ENCODE measurements at places on chromosomes 12 and 14.

- DNase-seq = no peak
Measured at GRCh38 chr14:96602186-96602585, 100.0 kb downstream of the PAPOLA start.

- peak; percentile 5 for DNase-seq
Measured at GRCh38 chr12:90909069-90909770, 45.8 kb downstream of the CCER1 start.

GRCh38 chr14:58082491-58083098 lies 69.4 kb downstream of the ARMH4 start:
- peak; percentile 31 for DNase-seq

DNA sequence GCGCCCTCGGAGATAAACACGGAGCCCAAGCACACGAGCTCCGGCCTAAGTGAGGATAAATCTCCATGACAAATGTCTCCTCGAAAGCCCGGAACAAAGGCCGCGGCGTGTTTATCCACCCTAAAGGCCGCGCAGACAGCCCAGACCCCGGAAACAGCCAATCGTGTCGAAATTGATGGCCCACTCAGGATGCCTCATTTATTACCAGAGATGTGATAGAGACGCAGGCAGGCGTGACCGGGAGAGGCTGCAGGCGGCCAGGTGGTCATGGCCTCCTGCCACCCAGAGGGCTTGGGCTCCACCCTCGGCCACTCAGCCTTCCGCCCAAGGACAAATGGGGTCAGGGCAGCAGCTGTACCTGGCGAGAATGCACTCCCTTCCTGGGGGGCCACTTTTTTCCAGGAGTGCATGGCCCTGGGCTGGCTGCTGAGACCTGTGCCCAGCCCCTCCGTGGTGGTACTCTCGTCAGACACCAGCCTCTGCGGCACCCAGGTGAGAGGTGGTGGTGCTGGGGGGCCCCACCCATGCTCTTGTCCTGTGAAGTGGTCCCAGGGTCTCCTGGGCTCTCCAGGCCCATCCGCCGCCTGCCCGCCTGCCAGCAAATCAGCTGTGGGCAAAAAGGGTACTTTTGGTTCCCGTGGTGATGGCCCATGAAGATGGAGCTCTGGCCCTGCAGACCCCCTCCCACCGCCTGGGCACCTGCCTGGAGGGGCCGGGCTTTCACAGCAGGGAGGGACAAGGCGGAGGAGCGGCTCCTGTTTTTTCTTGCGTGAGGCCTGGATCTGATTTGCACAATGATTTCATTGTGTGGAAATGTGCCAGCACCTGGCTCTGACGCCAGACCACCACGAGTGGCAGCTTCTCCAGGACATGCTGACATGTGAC lies 211.5 kb upstream of the C14orf180 start:
- DNase-seq = no peak

GRCh38 chr14:54309615-54310014 lies 87.2 kb upstream of the CDKN3 start:
- DNase-seq = no peak

DNA sequence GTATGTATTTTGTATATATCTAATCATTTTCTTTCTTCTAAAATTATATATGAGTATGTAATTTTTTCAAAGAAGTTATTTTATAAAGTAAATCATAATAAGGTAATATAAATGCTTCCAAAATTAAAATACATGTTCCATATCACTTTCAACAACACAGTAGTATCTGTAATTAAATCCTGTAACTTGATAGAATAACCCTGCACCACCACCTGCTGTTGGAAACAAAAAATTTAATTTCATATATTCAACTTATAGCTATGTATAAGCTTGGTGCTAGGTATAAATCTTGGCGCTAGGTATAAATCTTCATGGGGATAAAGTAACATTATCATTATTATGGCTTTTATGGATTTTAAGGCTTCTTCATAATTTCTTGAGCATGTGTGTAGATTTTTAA lies 149.7 kb upstream of the DCN start:
- DNase-seq = no peak

DNA sequence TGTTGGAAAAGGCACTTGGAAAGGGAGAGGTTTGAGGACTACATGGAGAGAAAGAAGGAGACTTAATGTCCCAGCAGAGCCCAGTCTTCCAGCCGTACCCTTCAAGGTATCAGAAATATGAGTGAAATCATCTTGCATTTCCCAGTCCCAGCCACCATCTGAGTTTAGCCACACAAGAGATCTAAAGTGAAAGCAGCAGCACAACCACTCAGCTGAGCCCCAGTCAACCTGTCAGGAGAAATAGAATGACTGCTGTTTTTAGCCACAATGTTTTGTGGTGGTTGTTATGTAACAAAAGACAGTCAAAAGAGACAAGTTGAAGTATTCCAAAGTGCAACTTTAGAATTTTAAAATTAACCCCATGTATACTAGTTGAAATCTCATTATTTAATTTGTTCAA lies 28.0 kb downstream of the DERA start:
- no peak for DNase-seq

DNA sequence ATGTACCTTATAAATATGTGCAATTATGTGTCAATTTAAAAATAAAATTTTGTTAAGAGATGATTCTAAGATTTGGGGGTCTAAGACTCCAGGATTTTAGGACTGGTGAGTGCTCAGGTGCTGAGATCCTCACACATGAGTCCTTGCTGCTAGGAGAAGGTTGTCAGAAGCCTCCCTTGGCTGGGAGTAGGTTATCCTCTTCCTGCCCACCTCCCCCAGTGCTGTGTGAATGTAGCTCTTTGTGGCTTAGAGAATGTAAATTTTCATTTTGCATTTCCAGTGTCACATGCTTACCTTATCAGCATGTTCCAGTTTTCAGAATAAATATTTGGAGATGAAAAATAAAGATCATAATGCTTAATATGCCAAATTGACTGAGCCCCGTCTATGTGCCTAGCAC lies 114.2 kb upstream of the MDM1 start:
- no peak for DNase-seq

DNA sequence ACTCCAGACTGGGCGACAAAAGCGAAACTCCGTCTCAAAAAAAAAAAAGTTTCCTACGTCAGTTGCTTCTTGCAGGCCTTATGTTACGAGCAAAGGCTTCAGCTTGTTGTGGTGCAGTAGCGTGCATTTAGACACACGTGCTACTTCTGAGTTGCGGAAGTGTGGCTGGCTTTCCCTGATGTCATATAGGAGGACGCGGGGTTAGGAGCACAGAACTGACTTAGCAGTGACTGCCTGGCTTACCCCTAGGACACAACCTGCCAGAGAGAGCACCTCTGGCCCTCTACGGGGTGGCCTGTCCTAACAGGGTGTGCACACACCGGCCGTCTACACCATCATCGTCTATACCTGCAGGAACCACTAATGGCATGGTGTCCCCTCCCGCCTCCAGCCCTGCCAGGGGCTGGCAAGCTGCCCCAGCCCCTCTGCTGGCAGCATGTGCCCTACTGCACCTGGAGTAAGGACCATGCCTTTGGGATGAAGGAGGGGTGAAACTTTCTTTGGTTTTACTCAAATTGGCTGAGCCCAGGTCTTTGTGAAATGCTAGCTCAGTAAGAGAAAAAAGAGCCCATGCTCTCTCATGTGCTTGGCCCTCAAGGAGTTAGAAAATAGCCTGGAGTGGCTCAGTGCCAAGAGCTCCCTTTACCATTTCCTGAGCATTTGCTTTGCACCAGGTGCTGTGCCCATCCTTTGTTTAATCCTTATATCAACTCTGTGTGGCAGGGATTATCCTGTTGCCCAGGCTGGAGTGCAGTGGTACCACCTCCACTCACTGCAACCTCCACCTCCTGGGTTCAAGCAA lies 1.7 kb upstream of the GPR68 start:
- peak; percentile 63 for DNase-seq

DNA sequence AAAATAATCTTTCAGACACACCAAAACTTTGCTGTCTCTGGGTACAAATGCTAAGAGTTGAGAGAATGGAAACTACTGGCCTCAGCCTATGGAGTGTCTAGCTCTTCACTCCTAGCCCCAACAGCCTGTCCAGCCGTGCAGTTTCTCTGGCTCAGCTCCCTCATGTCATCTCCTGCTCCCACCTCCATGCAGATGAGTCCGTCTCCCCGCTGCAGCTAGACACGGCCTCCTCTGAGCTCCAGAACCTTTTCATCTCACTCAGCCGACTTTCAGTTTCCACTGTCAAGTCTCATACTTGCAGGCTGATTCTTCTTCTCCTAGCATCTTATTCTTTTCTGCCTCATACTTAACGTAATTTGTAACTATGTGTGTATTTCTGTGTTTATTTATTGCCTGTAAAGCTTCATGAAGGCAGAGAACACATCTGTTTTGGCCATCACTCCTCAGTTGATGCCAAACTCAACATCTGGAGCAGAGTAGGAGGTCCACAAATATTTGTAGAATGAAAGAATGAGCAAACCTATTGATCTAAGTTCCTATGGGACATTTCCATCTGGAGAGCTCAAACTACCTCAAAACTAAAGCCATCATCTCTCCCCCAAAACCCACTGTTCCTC lies 139.8 kb upstream of the PWP1 start:
- no peak for DNase-seq

DNA sequence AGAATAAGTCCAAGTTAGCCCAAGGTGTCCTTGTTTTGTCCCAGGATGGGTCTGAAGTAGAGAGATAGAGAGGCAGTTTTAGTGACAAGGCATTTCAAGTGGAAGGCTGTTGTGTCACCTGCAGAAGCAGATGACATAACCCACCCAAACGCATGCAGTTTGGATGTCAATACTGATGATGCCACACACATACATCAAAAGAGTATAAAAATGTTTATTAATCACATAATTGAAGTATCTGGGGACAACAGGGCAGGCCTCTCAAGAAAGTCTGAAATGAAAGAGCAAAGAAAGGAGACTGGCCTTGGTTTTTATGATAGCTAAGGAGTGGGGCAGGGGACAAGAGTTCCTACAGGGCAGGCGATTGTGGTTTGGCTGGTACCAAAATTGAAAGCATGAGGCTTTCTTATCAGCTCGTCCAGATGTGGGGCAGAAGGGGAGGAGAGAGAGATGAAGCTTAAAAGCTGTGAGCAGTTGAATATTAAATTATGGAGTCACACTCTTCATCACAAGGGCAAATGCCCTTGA lies 78.4 kb upstream of the TSPAN8 start:
- no peak for DNase-seq

DNA sequence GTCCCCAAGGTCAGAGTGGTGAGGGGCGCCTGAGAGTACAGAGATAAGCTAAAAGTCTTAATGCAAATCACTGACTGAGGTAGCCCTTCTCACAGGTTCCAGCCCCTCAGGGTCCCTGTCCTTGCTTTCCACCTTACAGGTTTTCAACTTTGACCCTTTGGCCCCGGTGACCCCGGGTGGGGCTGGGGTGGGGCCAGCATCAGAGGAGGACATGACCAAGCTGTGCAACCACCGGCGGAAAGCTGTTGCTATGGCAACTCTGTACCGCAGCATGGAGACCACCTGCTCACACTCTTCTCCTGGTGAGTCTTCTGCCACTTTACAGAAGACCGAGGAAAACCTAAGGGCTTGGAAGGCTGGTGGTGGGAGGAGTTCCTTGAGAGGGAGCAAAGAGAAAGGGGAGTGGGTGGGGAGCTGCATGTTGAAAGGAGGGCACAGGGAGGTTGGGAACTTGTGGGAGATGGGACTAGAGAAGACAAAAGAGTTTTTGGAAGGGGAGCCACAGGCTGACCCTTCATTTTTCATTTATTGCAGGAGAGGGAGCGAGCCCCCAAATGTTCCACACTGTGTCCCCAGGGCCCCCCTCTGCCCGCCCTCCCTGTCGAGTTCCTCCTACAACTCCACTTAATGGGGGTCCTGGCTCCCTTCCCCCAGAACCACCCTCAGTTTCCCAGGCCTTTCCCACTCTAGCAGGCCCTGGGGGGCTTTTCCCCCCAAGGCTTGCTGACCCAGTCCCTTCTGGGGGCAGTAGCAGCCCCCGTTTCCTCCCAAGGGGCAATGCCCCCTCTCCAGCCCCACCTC lies 2.4 kb downstream of the MBD6 start:
- DNase-seq = no peak

GRCh38 chr14:102799684-102800562 lies 22.7 kb downstream of the TRAF3 start:
- no peak for DNase-seq

DNA sequence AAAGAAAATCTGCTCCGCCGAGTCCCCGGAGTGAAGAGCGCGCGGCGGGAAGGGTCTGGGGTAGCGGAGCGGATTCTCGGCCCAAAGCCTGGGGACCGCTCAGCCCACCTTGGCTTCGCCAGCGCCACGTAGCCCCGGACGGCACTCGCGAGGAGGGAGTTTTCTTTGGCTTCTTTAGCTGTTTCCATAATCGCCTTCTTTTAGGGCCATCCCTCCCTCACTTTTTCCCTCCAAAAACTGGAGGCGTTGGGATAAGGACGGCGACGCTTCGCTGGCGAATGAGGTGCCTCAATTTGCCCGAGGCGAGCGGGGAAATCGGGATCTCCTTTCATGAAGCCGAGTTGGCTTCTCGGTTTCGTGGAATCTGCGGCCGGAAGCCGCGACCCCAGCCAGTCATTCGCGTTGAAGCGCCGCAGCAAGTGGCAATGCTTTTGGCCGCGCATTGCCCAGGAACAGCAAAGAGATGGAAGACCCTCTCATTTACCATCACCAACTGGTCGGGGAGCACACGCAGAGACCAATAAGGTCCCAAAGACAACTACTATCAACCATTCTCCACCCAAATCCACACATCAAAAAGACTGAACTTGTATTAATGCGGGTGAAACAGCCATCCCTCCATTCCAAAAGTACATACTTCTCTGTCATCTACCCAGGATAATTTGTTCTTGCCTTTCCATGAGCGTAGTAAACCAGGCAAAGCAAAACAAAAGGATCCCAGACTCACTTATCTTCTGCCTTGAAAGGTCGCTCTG lies 8.4 kb upstream of the SIX1 start:
- DNase-seq = no peak

DNA sequence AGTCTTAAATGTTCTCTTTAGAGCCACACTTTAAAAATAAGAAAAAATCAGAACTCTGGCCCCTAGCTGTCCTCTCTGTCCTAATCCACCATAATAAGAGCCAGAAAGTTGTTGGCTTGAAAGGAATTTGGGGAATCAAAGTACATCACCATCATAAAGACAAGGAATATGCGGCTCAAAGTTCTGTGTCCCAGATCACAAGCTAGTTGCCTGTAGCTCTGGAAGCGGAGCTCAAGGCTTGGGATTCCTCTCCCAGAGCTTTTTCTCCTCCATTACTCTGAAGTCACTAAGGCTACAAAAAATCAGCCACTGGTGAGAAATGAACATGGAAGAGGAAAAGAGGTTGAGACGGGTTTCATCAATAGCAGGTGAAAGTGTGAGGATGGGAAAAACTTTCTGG lies 6.4 kb downstream of the DPF3 start:
- DNase-seq = no peak

GRCh38 chr12:60980558-60980957 lies 1279.6 kb upstream of the USP15 start:
- DNase-seq = no peak

- no peak for DNase-seq
Measured at GRCh38 chr12:48109424-48109823, 3.5 kb upstream of the SENP1 start.

- no peak for DNase-seq
Measured at GRCh38 chr14:71594821-71595220, 337.4 kb upstream of the RGS6 start.

Measured in RPMI8226 (cell line).